ENCODE measurements at places on chromosomes 2 and 18. TPM values are rescaled to one million over a fixed set of nuclear protein-coding genes. Genes with fewer than 3 reads are reported as not detected.
A peak's percentile ranks its signal among the peaks of the same experiment; 100 is the strongest.

Gene HIBCH
- 21.6 TPM for total RNA-seq

DNA sequence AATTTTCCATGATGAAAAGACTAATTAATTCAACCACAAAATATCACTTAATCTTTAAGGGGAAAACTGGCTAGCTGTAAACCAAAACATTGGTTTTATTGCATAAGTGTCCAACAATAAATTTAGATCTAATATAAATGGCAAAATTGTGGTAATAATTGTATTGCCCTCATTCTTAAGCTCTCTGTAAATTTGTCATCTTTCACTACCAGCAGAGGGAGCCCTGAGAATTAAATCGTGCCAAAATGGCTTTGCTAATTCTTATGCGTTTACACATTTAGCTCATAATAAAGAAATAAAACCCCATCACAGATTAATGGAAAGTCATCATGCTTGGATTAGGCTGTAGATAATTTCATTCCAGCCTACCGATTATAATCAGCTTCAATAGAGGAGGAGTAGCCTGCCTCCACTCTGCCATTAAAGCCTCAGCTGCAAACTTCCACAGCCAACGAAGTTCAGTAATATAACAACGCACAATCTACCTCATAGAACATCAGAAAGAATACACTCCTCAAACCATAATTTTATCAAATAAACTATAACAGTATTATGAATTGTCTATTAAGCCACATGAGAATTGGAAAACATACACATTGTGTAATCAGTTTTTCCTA, 70.0 kb upstream of the ATP5MC3 start:
- DNase-seq, result no peak

- DNase-seq, result no peak
Measured at GRCh38 chr2:178029342-178029741, 43.2 kb downstream of the PDE11A start.

- no peak for DNase-seq
Measured at GRCh38 chr2:182432051-182432450, 5.2 kb upstream of the PDE1A start.

DNA sequence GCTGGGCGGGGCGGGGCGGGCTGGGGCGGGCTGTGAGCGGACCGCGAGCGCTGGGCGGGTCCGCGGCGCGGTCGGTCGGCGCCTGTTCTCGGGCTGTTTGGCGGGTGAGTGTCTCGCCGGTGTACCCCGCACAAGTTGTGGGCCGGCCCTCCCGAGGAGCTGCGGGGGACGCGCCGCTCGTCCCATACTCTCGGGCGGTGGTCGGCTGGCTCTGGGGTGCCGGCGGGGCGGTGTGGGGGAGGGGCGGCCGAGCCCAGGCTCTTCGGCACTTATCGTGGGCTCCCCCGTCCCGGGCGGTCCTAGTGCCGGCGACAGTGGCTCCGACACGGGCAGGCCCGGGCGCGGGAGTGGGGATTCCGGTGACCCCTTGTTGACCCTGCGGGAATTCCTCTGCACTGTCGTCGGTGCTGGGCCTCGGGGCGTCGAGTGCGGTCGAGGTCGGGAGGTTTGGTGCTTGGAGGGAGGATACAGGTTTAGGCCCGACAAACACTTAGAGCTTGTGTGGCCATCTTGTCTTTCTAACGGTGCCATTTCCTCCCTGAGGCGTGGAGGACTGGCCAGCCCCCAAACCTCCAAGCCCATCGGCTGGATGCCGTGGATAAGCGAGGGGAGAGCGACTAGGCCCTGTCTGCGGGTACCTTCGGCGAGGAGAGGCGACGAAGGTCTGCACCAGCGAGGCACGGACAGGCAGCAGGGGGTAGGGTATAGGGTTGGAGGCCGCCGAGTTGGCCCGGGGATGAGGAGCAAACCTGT, at the start of gene SEPTIN2:
TSS of gene SEPTIN2 (plus strand) at position 47 of the 753 bp plus-strand sequence. CDS start 8,308 bp downstream, outside the sequence.
- DNase-seq, result peak; percentile 88

DNA sequence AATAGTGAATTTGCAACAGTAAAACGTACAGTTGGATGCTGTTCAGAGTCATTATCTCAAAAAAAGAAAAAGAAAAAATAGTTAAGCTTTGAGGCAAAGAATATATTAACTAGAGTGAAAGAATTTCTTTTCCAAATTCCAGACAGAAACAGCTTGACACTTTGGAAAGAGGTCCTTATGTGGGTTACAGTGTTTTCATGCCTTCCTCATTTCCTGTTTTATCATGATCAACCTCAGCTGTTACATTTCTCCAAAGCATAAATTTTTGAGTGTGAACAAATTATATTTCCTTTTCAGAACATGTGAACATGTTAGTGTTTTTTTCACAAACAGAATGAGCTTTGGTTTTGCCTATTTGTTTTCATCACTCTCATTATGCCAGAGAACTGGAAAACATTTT, 13.6 kb downstream of the FRZB start:
- DNase-seq, result no peak

DNA sequence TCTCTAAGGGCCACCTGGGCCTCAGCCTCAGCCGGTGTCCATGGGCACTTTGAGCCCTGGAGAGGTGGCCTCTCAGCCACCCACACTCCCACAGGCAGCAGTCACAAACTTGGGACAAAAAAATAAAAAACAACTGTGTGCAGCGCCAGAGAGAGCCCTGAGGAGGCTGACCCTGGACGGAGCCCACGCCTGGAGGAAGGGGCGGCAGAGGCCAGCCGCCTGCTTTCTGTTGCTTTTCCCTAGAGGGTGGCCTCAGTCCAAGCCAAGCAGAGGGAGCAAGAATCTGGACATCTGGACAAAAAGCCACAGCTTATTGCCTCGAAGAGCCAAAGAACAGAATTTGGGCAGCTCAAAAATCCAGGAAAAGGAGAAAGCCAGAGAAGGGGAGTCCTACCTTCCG, 43.3 kb upstream of the LDLRAD4 start:
- no peak for DNase-seq

GRCh38 chr2:128137094-128137616, 46.2 kb downstream of the UGGT1 start:
- no peak for DNase-seq
